GF-D8 (cell line): ENCODE measurements at places on chromosomes 12 and 14.

DNA sequence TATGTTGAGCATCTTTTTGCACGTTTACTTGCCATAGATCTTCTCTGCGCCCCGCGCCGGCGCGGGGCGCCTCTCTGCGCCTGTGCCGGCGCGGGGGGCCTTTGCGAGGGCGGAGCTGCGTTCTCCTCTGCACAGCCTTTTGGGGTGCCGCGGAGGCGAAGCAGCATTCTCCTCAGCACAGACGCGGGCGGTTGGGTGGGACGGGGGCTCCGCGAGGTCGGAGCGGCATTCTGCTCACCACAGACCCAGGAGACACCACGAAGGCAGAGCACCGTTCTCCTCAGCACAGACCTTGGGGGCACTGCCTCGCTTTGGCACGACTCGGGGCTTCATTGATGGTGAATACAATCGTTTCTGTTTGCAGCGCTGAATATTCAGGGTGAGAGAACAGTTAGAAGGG, 28.5 kb upstream of the ANHX start:
- DNase-seq: no peak

DNA sequence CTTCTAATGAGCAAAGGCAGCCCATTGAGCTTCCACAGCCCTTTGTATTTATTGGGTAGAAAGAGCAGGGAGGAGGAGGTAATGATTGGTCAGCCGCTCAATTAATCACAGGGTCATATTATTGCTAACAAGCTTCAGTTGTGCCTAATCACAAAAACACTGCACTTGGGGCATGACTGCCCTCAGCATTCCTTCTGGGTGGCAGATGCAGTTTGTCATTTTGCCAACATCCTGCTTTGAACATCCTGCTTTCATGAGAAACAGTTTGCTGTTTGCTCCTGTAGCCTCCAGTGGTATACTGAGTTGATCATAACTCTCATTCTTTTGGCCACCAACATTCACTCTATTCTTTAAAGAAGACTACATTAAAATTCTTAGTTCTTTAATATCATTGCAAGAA, 462.9 kb upstream of the MIS18BP1 start:
- no peak for DNase-seq

DNA sequence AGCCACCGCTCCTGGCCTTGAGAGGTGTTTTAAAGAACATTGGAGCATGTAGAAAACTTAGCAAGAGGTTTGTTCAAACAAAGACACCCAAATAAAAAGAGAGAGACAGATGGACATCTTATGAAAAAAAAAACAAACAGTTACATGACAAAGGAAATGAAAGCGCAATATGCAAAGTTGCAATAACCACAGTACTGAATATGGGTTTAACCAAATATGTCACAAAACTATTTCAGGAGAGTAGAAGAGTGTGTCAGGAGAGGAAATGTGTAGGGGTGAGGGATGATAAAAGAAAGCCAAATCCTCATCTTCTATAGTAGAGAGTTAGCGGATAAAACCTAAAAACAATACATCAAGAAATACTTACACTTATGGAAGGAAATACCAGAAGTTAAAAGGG, 98.4 kb downstream of the GTF2A1 start:
- no peak for DNase-seq

DNA sequence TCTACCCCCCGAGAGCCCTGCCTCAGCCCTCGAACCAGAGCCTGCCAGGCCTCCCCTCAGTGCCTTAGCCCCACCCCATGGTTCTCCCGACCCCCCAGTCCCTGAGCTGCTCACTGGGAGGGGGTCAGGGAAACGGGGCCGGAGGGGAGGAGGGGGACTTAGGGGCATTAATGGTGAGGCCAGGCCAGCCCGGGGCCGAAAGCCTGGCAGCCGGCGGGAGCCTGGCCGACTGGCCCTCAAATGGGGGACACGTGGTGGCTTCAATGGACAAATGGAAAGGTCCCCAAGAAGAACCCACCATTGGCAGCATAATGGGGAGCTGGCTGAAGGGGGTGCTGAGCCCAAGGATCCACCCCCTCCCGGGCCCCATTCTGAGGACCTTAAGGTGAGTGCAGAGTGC, 5.6 kb downstream of the MBD6 start:
- no peak for DNase-seq

DNA sequence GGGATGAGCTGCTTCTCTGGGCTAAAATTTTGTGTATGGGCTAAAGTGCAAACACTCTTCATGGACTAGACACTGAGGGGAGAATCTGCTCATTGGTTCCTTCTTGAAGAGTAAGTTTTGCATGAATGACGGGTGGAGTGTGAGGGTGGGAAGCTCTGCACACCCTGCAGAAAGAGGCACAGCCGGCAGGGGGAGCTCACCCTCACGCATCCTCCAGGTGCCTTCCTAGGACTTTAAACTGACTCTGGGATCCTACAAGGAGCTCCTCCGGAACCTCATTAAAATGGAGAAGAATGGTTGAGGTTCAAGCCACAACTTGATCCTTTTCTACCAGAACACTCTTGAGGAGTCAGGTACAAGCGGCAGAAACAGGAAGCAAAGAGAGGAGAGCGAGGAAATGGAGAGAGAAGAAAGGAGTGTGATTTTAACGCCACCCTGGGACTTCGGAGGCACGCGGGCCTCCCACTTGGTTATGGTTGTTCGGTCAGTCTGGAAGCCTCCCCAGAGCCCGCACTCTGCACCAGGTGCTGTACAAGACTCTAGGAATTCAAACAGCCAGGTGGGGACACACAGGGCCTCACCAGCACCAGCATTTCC, 87.5 kb downstream of the SETD3 start:
- DNase-seq: no peak

- no peak for DNase-seq
Observed at GRCh38 chr14:43369710-43370564, 1137.1 kb downstream of the FSCB start.

DNA sequence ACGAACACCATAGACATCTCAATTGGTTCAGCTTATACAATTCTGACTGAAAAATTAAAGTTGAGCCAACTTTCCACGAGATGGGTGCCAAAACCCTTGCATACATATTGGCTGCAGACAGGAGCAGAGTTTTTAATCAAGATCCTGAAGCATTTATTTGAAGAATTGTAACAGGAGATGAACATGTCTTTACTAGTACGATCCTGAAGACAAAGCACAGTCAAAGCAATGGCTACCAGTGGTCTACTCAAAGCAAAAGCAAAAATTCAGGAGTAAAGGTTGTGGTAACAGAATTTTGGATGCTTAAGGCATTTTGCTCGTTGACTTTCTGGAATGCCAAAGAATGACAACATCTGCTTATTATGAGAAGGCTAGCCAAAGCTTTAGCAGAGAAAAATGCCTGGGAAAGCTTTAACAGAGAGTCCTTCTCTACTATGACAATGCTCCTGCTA, 20.7 kb downstream of the ZDHHC17 start:
- no peak for DNase-seq

DNA sequence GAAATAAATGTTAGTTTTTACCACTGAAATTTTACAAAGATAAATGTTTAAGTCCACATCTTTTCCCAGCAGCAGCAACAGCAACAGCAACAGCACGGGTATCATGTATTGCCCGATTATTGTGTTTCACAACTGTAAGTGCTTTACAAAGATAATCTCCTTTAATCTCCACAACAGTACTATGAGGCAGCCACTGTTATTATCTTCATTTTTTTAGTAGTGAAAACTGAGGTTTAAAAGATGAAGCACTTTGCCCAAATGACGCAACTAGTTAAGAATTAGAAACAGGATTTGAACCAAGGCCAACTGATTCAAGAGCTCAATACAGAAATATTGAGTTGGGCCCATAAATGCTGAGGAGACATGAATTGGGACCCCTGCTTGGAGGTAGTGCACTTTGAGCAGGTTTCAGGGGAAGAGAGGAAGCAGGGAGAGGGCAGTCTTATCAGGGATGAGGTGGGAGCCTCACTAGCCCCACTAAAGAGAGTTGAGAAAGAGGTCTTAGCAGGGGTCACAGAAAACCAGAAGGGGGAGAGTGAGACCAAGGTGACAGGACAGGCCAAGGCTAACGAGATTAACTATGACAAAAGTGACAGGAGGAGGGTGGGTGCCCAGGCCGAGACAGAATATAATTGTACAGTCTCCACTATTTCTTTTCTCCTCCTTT, 15.3 kb downstream of the KRT2 start:
- no peak for DNase-seq

- DNase-seq: peak; percentile 3
Observed at GRCh38 chr14:78022059-78022458, 148.1 kb upstream of the NRXN3 start.

DNA sequence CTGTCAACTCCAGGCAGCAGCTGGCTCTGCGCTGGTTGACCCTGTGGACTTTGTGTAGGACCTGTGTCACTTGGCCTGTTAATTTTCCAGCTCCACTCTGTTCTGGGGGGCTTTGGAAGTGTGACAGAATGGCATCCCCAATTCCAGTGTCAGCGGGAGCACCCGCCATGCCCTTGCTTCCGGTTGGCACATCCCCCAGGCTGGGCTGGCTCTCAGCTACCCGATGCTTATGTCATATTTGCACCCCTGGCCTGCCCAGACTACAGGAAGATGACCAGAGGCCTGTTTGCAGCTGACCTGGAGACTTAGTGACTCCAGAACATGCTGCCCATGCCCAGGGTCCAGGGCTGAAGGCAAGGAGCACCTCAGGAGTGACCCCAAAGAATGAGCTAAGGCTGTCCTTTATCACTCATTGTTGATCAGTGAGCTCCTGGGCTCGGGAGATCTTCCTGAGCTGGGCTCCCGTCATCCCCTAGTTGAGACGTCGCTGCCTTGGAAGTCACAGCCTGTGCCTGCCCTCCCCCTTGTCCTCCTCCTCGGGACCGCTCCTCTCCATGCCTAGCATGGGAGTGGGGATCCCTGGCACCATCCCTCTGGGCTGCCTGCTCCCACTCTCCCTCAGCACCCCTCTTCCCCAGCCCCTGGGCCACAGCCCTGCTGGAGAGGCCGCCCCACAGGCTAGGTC, 163.4 kb upstream of the RTL1 start:
- no peak for DNase-seq

DNA sequence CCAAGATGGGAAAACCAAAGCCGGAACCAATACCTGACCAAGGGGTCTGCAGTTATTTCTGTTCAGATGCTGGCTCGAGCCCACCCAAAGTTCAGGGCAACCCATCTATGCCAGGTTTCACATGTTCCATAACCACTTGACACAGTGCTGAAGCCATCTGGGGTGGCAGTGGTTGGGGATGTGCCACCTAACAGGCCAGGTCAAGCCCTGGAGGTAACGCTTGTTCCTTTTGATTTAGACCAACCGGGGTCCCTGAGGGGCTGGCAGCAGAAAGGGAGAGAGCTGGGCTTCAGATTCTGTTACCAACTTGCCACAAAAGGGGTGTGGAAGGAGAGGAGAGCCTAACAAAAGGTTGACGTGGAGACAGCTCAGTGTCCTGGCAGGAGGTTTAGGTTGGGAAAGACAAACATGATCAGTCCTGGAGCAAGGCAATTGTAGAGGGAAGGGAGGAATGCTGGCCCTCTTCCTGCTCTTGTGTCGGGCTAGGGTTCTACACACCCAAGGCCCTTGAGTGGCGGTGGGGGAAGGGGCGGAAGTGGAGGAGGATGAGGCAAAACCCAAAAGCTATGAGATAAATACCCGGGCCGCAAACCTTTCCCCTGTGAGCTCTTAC, 31.9 kb downstream of the CACNA2D4 start:
- no peak for DNase-seq

GRCh38 chr12:30975581-30975980, 49.0 kb downstream of the TSPAN11 start:
- DNase-seq: no peak
